ENCODE measurements at places on chromosomes 7 and 10.

DNA sequence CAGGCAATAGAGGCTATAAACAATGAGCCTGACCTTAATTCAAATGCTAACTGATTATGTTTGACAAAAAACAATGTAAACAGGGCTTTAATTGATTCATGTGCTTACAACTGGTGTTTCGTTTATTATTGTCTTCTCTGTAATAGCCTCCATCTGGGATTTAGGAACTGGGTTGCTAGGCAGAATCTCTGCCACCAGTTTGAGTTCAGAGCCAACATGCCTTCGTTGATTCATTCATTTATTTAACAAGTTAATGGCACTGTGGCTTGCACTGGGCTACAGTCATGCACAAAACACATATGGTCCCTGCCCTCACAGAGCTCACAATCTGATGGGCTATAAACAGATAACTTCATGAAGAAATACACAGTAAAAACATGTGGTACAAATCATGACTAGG lies 19.6 kb upstream of the CDHR3 start:
- no peak for DNase-seq

DNA sequence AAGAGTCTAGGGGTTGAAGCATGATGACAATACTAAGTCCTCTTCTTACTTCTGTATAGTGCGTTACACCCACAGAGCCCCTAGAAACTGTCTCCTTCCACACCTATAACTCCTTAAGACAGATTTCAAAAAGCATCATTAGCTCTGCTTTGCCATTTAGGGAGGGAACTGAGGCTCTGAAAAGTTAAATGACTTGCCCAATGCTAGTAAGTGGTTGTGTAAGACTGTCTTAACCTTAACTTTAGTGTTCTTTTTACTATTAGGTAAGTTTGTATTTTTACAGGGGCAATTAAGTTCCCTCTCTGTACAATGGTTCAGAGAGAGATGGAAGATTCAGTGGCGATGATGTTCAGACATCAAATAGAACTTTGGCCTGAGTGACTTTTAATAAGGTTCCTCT lies 72.7 kb upstream of the ASAH2 start:
- no peak for DNase-seq

- DNase-seq = no peak
Measured at GRCh38 chr7:16398146-16399017, 23.0 kb downstream of the CRPPA start.

GRCh38 chr10:71359364-71360046 lies 37.2 kb upstream of the CDH23 start:
- DNase-seq = no peak

DNA sequence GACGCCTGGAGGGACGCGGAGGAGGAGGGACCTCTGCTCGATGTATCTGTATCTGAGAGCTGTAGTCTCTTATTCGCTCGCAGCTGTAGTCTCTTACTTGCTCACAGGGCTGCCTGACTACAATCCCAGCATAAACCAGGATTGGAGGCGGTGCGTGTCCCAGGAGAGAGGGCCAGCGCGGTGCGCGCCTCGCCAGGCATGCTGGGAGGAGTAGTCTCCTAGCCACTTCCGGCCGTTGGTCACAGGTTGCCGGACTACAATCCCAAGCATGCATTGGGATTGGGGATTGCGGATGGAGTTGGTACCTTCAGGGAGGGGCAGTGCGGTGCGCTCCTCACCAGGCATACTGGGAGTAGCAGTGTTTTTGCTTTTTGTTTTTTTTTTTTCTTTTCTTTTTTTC lies 421.7 kb upstream of the NUPR2 start:
- no peak for DNase-seq

DNA sequence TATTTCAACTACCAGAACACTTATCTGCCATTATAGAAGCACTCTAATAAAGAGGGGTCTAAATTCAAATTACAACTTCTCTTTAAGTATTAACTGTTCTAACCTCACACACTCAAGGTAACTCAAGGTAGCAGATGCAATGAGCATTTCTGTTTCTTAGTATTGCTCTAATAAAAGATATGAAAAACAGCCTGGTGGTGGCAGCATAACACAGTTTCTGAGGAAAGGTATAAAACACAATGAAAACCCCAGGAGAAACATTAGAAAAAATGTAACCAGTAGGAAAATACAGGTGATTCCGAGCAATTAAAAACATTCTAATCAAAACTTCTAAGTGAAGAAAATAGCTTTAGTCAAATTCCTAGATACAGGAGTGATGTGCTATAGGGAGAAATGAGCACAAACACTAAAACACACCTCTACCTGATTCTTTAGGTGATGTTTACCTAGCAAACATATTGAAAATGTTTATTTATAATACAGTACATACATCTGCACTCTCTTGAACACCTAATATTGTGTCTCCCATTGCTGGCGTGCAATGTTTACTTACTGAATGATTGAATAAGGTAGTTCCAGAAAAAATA lies 3.5 kb downstream of the MKRN1 start:
- no peak for DNase-seq

DNA sequence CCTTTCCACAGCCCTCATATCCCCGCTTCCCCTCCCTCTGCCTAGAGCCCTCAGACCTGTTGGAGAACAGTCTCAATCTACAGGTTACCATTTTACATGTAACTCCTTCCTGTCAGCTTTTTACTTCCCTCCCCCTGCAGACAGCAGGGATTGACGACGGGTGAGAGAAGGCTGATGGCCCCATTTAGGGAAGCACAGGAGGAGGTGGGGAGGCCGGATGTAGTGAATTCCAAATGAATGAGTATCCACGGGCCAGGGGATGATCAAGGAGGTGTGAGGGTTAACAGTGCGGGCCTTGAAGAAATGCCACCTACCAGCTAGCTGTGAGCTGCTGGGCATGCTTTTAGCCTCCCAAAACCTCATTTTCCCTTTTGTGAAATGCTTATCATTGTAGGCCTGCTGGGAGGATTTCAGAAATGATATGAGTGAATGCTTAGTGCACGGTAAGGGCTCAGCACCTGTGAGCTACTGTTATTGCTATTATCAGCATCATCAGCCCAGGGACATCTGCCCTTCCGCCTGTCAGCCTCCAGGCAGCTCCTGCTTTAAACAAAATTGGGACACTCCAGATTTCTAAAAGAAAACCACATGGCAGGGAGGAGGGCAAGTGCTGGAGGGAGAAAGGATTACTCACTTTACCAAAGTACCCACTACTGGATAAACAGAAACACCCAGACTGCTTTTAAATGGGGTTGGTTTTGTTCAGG lies 6.5 kb upstream of the NANOS1 start:
- DNase-seq = no peak

GRCh38 chr7:100680576-100681271 lies 7.2 kb downstream of the GNB2 start:
- no peak for DNase-seq

- no peak for DNase-seq
Measured at GRCh38 chr7:7446616-7447015, 89.1 kb downstream of the COL28A1 start.

DNA sequence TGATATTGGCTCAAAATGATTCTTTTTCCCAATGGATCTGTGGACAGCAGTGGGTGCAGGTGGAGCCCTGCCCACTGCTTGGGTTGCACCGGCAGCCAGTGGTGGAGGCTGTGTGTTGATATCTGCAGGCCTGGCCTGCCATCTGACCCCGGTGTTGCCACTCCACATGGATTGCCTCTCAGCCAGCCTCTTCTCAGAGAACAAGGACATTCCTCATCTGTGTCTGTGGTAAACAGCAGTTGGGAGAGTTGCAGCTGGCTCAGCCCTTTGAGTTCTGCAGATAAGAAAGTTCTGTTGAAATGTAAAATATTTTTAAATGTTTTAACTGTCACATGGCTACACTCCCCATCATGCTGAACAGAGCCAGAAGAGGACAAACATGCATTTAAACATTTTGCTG lies 374.9 kb upstream of the CELF2 start:
- peak; percentile 59 for DNase-seq

- no peak for DNase-seq
Measured at GRCh38 chr7:131564640-131565039, 8.2 kb upstream of the PODXL start.

GRCh38 chr10:133009218-133009950 lies 67.0 kb upstream of the CFAP46 start:
- peak; percentile 82 for DNase-seq

- DNase-seq = no peak
Measured at GRCh38 chr10:127836966-127837365, 55.8 kb downstream of the CLRN3 start.

- no peak for DNase-seq
Measured at GRCh38 chr7:28292834-28293526, 112.4 kb upstream of the JAZF1 start.

- DNase-seq = no peak
Measured at GRCh38 chr7:143334244-143334643, 18.3 kb downstream of the CLCN1 start.

DNA sequence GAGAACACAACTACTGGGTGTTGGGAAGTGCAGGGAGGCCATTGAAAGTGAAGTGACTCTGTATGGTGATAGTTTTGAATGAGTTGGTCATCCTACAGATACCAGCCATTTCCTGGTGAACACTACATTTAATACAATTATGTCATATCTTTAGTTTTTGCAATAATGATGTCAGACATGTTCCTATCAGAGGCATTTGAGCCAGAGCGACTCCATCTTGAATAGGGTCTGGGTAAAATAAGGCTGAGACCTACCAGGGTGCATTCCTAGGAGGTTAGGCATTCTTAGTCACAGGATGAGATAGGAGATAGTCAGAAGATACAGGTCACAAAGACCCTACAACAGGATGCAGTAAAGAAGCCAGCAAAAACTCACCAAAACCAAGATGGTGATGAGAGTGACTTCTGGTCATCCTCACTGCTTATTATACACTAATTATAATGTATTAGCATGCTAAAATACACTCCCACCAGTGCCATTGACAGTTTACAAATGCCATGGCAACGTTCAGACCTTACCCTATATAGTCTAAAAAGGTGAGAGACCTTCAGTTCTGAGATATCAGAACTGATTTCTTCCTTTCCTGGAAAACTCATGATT lies 28.2 kb downstream of the ADK start:
- DNase-seq = no peak

DNA sequence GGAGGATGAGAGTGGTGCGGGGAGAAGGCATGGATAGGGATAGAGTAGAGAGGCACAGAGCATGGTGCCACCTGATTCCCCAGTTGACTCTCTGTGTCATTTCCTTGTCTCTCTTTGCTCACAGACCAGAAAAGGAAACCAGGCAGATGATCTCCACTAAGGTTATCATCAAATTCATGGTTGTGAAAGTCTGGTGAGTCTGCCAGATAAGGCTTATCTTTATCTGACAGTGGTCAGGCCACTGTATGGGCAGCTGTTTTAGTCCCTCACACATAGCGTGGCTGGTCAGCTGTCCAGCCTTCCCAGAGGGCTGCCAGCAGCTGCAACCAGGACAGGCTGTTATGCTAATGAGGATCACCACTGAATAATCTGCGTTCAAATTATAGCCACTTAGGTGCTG lies 99.0 kb downstream of the ADRA2A start:
- DNase-seq = no peak

GRCh38 chr10:102660888-102661657 lies 16.8 kb downstream of the TRIM8 start:
- DNase-seq = peak; percentile 62

DNA sequence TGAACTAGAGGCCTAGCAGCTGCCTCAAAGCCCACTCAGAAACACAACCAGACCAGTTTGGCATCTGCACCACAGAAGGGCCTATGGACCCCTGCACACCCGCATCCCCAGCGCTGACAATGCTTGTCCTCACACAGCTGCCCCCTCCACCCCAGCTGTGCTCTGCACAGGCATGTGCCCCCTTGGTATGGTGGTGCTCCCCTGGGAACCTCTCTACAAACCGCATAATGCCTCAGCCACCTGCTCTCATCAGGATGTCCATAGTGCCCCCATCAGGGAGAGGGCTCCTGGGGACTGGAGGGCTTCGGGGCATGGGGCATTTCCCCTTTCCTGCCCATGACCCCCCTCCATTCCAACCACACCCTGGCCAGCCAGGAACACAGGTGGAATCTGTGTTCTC lies 347.5 kb downstream of the GRID1 start:
- no peak for DNase-seq

- DNase-seq = no peak
Measured at GRCh38 chr10:96973809-96974747, 142.0 kb downstream of the LCOR start.

DNA sequence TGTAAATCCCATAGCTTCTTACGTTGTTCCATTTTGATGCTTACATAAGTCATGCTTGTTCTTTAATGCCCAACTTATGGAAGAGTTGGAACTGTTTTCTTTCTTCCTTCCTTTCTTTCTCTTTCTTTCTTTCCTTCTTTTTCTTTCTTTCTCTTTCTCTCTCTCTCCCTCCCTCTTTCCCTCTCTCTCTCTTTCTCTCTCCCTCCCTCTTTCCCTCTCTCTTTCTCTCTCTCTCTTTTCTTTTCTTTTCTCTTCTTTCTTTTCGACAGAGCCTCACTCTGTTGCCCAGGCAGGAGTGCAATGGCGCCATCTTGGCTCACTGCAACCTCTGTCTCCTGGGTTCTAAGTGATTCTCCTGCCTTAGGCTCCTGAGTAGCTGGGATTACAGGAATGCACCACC lies 18.9 kb downstream of the FAM131B start:
- no peak for DNase-seq

- DNase-seq = no peak
Measured at GRCh38 chr7:11355399-11356005, 381.8 kb downstream of the PHF14 start.

DNA sequence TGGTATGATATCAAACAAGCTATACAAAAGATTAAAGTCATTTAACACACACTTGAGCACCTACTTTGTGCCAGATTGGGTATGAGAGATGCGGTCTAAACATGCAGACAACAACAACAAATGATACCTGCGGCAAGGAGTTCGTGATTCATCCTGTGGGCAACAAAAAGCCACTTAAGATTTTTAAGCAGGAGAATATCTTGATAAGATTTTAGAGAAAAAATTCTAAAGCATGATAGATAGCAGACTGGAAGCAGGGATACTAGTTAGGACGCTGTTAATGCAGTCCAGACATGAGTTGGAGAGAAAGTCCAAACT lies 1.6 kb upstream of the KBTBD2 start:
- DNase-seq = no peak

GRCh38 chr7:117155694-117156093 lies 167.2 kb downstream of the WNT2 start:
- no peak for DNase-seq

- no peak for DNase-seq
Measured at GRCh38 chr10:27534161-27534700, 30.1 kb downstream of the RAB18 start.

DNA sequence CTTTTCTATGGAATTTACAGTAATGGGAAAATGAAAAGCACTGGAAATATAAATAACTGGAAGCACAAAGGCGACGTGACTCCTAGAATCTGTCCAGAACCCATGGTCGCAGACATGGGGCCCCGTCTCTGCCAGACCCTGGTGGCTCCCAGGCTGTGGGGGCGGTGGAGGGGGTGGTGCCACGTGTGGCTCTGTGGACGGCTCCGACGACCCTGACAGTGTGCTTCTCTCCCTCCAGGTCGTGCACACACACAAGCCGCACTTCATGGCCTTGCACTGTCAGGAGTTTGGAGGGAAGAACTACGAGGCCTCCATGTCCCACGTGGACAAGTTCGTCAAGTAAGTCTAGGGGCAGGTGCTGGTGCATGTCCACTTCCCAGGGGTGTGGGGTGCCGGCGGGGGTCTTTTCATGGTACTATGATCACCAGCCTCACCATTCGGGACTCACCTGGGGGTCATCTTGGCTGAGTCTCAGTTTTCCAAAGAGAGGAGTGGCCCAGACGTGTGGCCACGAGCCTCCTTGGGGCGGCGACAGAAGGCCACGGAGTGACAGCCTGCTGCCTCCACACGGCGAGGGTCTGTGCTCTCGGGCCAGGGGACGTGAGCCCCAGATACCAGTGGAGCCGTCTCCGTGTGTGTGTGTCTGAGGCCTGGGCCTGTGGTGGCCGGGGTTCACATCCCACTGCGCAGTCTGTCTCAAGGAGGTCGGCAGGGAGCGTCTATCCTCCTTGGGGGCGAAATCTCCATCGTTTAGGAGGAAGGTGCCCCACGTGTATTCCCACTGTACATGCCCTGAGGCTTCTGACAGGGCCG lies 108.2 kb downstream of the INPP5A start:
- DNase-seq = no peak

All from ureter (tissue), 1 donor.